Urinary bladder (tissue), 4 donors: ENCODE measurements at places on chromosomes 7 and 10. TPM values are rescaled to one million over a fixed set of nuclear protein-coding genes. Genes with fewer than 3 reads are reported as not detected.

- no peak for DNase-seq
These were observed 179.2 kb upstream of the MBL2 start for GRCh38 chr10:52951824-52952223.

CYP2C19 gene
- not detected for total RNA-seq

PAPSS2 gene
- 40.2 TPM for total RNA-seq

DNA sequence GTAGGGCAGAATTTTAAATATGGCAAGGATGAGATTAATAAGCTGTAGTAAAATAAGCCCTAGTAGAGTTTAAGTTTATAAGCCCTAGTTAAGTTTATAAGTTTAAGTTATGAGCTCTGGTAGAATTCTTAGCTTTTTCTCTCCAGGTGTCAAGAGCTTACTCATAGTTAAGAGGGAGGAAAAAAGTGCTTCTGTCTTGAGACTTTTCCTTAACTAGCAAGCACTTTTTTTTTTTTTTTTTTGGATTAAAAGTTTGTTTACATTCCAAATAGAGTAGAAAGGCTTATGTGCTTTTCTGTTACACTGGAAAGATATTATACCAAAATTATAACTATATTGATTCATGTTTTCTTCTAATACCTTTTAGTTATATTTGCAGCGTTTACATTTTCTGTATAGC is 25.5 kb upstream of the MPP7 start:
- DNase-seq = no peak

- no peak for DNase-seq
These were observed 134.0 kb downstream of the PTPRN2 start for GRCh38 chr7:158453663-158454062.

DNA sequence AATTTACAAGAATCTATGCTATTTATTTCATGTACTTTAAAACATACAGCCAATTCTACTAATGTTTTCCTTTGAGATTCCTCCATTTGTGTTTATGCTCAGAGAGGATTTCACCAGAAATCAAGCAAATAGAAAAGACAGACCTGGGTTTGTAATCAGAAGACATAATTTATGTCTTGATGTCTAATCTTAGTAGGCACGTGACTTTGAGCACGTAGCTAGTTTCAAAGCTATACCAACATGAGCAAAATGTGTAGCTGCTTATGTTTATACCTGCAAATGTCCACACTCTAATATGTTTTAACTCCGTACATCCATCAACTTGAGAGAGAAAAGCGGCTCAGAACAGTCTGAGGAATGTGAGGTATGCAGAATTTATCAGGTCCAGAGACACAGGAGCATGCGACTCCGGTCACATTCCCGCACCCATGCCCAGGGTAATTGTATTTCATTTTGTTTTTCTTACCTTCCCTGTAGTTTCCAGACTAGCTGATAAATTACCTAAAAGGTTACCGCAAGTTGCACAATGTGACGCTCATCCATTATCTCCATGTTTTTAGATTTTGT is 40.0 kb downstream of the SVOPL start:
- no peak for DNase-seq

GRCh38 chr10:32060347-32060746 is 4.1 kb upstream of the KIF5B start:
- DNase-seq = no peak

GRCh38 chr10:82392533-82392932 is 517.5 kb downstream of the NRG3 start:
- no peak for DNase-seq

STRIP2 gene
- total RNA-seq = 4.1 TPM
